ENCODE measurements at places on chromosomes 2 and 18. TPM values are rescaled to one million over a fixed set of nuclear protein-coding genes. Genes with fewer than 3 reads are reported as not detected.

Gene TTN
- 9.7 TPM for total RNA-seq

DNA sequence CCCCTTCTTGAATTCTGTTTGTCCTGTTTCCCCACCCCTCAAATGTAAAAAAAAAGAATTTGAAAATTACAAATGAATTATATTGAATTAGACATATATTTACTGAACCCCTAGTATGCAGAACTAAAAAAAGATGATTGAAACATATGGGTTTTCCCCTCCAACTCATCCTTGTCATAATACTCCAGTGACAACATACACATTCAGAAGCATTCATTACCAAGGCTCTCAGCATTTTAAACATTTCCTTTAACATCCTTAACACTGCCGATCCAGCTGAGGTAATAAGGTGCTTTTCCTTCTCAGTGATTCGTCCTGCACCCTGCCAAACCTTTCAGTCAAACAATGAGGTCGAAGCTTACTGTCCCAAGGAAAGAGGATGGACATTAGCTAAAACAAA, 53.1 kb upstream of the DTNB start:
- DNase-seq, result no peak

DNA sequence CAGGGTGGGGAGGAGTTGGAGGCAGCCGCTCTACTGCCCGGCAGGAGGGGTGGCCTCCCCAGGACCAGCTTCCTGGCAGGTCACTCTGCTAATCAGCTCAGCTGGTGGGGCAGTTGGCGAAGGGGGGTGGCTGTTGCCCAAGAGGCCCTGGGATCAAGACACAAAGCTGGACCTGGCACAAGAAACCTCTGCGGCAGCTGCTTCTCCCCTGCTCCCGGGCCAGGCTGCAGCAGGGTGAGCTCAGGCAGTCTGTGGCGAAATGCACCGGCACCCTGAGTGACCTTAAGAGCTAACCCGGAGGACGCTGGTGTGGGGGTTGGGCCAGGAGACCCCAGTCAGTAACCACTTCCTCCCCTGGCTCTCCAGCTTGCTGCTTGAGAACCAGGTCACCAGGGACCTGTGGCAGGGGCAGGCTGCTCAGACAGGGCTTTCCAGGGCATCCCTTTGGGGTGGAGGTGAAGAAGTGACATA, 31.1 kb downstream of the TOGARAM2 start:
- DNase-seq, result no peak

DNA sequence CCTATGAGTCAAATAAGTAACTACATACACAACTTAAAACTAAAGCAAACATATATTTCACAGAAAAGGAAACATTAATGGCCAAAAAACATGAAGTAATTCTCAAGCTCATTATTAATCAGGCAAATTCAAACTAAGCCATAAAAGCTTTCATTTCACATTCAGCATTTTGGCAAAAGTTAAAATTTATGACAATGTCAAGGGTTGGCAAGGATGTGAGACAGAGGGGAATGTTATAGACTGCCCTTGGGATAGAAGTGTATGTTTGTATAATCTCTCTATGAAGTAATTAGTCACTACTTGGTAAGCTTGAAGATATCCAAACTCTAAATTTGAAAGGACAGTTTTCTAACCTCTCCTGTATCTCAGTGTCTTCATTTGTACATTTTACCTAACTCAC, 539.4 kb downstream of the RIT2 start:
- DNase-seq, result no peak

- DNase-seq, result no peak
Observed at GRCh38 chr2:20400306-20400705, 46.6 kb upstream of the RHOB start.

- DNase-seq, result no peak
Observed at GRCh38 chr2:147594038-147594437, 250.8 kb upstream of the ACVR2A start.

Gene CHRND
- not detected for total RNA-seq

Gene COLEC12
- total RNA-seq, result 2.3 TPM

DNA sequence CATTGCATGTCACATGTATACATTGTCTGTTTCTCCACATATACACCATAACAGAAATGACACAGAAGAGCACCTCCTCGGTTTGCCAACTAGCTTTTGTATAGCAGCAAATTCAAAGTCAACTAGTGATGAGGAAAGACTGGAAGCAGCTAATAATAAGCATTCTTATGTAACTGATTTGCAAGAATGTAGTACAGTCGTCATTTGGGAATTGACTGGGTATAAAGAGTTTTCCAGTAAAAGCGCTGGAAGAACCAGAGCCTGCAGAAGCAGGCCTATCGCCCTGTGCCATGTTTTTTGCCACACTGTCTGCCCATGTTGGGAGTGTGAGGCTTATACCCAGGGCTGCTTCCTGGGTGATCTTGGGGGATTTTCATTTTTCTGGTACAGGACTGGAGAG, 310.6 kb downstream of the GBX2 start:
- no peak for DNase-seq

GRCh38 chr18:78376046-78376445, 603.6 kb upstream of the SALL3 start:
- DNase-seq, result no peak

DNA sequence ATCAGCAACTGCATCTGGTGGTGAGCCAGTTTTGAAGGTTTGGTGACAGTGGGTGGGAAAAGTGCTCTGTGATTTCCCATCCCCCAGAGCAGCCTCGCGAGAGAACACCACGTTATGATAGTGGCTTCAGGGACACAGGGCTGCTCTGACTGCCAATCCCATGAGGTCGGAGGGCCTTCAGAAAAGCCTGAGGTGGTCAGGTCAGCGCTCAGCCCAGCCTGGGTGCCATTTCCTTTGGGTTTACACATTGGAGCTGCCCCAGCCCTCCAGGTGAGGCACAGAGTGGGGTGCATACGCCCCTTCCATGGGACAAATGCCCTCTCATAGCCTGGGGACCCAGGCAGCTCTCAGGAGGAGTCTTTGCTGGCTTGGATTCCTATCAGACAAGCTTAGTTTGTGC, 126.8 kb downstream of the KCTD1 start:
- DNase-seq, result no peak

DNA sequence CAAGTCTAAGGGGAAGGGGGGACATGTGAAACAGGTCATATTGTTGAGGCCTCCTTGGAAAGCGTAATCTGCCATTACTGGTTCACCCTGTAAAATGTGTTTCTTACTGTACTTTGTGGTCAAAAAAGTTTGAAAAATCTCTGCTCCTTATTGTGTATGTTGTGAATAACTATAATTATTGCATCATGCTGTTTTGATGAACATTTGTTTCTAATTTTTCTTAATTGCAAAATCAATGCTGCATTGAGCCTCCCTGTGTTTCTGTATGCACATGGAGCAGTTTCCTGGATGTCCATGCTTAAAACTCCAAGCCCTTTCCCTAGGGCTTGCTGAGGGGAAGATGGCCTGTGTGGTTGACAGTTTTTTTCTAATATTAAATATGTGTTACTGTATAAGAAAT, 158.6 kb downstream of the RNF144A start:
- DNase-seq, result no peak

DNA sequence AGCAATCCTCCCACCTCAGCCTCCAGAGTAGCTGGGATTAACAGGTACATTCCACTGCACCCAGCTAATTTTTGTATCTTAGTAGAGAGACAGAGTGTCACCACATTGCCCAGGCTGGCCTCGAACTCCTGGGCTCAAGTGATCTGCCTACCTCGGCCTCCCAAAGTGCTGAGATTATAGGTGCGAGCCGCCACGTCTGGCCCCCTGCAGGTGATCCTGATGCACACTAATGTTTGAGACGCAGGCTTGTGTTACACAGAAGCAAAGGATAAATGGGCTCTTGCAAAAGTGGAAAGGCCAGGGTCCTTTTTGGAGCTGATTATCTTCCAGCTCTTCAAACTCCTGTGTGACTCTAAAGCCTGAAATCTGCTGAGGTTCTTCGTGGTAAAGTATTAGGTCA, 84.2 kb downstream of the TGFA start:
- DNase-seq, result no peak

GRCh38 chr18:77056344-77057005, 76.1 kb downstream of the MBP start:
- DNase-seq, result no peak

DNA sequence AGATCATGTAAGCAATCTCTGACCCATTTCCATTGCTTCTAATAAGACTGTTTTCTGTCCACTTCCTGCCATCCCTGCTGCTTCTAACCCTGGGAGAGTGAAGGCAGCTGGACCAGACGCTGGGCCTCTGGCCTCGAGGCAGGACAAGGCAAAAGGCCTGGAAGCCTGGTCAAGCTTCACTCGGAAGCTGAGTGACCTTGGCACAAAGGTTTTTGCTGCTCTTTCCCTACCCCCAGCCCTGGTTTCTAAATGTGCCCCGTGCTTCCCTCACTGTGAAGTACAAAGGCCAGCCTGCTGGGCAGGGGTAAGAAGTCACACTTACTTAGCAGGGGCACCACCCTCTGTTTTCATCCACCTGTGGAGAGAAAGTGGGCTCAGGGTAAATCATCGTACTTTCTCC, 195.0 kb downstream of the TNS1 start:
- no peak for DNase-seq

GRCh38 chr18:48228301-48228715, 180.9 kb downstream of the ZBTB7C start:
- DNase-seq, result no peak

Gene FABP1
- total RNA-seq, result not detected

Gene SERPINB11
- total RNA-seq, result not detected

DNA sequence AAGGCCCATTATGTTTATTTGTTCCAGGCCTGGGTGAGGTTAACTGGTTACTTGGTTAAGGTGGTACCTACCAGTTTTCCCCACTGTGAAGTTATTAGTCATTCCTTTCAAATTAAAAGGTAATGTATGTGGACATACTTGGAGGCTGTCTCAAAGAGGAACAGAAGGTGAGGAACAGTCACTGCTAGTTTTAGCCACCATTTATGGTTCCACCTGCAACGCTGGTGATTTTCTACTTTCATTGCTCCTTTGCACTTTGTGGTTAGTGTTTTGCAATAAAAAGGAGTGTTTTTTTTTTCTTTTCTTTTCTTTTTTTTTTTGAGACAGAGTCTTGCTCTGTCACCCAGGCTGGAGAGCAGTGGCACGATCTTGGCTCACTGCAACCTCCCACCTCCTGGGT, 6.1 kb upstream of the ST6GAL2 start:
- no peak for DNase-seq

Gene KLF7
- total RNA-seq, result 23.3 TPM

Gene TMEM169
- total RNA-seq, result 2.5 TPM

DNA sequence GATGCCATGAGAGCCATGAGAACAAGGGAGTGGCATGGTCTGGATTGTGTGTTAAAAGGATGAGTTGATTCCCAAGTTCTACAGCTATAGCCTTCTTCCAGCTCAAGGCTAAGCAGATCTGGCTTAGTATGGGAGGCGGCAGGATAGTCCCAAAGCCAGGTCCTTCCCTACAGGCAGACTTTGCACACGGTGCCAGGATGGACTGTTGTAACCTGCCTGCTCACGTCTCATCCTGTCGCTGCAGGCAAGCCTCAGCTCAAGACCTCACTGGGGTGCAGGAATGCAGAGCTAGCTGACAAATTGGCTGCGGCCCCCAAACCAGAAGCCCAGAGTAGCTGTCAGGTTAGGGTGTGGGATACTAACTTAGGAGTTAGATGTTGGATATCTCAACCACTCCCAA, 28.8 kb upstream of the IGFBP5 start:
- no peak for DNase-seq

- no peak for DNase-seq
Observed at GRCh38 chr2:54041135-54041534, 70.3 kb upstream of the PSME4 start.

DNA sequence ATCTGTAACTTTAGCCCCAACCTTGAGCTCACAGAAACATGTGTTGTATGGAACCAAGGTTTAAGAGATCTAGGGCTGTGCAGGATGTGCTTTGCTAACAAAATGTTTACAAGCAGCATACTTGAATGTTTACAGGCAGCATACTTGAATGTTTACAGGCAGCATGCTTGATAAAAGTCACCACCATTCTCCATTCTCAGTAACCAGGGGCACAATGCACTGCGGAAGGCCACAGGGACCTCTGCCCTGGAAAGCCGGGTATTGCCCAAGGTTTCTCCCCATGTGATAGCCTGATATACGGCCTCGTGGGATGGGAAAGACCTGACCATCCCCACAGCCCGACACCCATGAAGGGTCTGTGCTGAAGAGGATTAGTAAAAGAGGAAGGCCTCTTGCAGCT, 52.4 kb downstream of the LONRF2 start:
- no peak for DNase-seq

DNA sequence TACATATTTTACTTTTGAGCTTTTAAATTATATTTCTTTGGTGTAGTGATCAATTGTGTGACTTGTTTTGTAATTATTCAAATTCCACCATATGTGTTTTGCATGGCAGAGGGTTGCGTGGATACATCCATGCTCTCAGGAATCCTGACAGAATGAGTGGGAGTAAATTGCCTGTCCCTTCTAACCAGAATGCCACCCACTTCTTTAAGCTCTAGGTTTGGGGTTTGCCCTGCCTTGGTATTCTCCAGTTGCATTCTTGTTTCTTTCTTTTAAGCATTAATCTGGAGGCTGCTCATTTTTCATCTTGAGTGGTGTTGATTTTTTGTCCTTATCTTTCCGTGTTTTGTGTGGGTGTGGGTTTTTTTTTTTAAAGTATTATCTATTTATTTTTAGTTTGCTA, 360.0 kb downstream of the PTPRM start:
- no peak for DNase-seq

Gene PCARE
- total RNA-seq, result not detected

DNA sequence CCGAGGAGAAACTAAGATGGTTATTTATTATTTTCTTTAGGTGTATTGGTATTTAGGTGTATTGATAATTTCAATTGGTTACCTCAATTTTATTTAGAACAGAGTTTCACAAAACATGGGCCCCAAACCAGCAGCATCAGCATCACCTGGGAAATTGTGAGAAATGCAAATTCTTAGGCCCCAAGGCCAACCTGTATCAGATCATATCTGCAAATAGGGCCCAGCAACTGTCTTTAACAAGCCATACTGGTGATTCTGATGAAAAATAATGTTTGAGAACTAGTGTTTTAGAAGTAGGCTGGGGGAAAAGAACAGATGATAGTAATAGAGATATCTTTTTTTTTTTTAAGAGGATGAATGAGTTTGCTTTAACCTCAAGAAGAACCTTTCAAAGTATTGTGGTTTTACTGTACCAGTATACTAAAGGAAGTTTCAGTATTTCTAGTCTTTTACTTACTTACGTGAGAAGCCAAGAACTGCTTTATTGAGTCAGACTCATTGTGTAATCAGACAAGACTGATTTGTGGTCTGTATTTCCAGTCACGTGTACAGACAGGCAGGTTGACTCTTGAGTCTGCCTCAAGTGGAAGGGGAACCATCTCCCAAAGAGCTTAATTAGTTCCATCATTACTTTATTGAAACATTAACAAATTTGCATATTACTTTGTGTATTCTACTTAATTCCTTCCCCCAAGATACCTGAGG, 60.4 kb upstream of the GAREM1 start:
- no peak for DNase-seq

Gene PLA2R1
- 2.2 TPM for total RNA-seq

- DNase-seq, result no peak
Observed at GRCh38 chr2:22557406-22557805, 827.6 kb upstream of the KLHL29 start.

- DNase-seq, result no peak
Observed at GRCh38 chr2:108184419-108184818, 55.3 kb upstream of the SULT1C3 start.
